NCI-H446 treated with DMSO at 0.1 percent for 48 hours (cell line): ENCODE measurements at places on chromosomes 7 and 10.

DNA sequence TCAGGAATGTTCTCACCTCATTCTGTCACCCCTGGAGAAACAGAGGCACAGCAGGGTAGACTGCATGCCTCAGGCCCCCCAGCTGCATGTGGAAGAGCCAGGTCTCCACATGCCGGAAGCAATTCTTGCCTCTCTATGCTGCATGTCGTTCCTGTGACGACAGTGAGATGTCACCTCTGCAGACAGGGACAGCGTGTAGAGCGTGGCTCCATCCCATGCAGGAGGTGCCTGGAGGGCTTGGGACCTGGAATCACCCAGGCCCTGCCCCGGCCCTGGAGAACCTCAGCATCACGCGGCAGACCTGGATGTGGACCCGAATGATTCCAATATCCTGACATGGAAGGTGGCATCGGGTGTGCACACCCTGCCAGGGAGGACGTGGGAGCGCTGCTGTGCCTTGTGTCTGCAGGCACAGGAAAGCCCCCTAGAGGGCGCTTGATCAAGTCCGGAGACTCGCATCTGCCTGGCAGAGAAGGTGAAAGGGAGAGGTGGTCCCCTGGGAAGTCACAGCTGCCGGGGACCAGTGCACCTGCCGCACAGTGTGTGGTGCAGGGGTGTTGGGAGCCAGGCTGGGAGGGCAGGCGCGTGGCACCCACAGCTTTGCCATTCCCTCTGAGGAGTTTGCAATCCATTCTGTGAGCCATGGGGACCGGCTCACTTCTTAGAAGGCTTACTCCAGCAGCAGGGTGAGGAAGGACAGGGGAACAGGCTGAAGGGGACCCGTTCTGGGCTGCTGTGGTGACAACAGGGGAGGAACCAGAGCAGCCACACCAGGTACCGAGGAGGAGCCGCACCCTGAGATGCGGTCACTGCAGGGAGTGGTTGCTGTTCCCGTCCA is 45.3 kb upstream of the EN2 start:
- no peak for DNase-seq

DNA sequence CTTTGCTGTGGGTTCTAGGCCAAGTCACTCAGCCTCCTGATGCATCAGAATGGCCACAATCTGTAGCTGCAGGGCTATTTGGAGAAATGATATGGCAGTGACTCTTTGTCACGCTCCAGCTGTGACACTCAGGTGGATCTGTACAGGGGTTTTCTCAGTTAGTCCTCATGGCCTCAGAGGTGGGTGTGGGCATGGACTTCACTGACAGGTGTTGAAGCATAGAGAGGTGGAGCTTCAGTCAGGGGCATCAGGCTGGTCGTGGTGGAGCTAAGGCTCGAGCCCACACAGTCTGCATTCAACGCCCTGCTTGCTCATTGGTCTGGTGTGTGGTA is 21.2 kb downstream of the PALD1 start:
- DNase-seq: no peak

GRCh38 chr10:44854693-44855350 is 56.3 kb upstream of the TMEM72 start:
- DNase-seq: no peak

GRCh38 chr7:130400120-130400572 is 19.9 kb downstream of the CPA1 start:
- no peak for DNase-seq

GRCh38 chr10:122162671-122163173 is 108.4 kb upstream of the BTBD16 start:
- no peak for DNase-seq
